ENCODE measurements at places on chromosomes 12 and 14.

- DNase-seq = no peak
Measured at GRCh38 chr12:4595881-4596280, 33.9 kb downstream of the DYRK4 start.

GRCh38 chr14:65934070-65934435 lies 521.5 kb downstream of the FUT8 start:
- DNase-seq = no peak

- no peak for DNase-seq
Measured at GRCh38 chr12:104314242-104314614, 10.7 kb downstream of the EID3 start.

DNA sequence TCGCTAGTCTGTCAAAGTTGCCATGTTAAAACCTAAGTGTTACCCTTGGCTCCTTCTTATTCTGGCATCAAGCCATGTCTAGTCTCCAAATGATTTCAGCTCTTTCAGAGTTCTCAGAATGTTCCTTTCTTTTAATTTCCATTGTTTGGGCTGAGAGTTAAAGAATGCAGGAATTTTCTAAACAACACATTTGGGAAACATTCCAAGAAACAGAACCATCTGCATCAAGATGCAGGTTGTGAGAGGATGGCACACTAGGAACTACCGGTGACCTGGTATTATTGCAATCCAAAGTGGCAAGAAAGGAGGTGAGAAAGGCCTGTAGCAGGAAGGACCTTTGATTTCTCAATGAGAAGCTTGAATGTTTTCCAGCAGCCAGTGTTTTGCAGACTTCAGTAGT lies 30.1 kb downstream of the SLC35F4 start:
- DNase-seq = no peak

DNA sequence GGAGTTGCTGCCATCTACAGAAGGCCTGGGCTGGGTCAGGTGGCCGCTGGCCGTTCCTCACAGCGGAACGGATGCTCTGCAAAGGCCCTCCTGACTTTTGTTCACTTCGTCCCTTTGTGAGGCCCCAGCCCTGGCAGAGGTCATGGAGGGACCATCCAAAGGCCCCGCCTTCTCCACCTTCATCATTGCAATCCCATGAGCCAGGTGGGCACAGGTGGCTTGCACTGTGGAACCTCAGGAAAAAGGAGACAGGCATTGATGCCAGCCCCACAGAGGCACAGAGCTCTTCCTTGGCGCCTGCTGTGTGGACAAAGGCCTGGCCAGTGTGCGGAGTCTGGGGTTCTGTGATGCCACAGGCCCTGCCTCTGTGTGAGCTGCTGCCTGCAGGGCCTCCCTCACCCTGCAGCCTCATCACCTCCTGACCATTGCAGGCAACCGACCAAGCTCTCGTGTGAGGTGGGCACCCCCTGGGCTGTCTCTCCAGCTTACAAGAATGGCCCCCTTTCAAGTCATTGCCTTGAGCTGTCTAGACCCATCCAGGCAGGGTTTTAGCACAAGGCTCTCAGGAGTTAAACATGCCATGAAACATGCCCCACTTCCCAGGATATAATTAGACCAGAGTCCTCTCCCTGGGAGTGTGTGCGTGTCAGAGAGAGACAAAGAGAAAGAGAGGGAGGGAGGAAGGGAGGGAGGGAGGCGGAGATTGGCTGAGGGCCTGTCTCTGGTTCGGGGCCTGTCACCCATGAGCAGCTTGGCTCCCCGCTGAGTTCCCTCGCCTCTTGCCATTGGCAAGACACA lies 19.3 kb downstream of the NFKBIA start:
- DNase-seq = peak; percentile 65

DNA sequence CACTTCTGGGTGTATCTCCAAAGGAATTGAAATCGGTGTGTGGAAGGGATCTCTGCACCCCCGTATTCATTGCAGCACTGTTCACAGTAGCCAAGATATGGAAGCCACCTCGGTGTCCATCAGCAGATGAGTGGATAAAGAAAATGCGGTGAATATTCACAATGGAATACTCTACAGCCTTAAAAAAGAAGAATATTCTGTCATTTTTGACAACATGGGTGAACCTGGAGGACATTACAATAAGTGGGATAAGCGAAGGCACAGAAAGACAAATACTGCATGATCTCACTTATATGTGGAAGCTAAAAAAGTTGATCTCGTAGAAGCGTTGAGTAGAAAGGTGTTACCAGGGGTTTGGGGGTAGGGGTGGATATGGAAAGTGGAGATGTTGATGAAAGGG lies 111.9 kb downstream of the BEGAIN start:
- no peak for DNase-seq

DNA sequence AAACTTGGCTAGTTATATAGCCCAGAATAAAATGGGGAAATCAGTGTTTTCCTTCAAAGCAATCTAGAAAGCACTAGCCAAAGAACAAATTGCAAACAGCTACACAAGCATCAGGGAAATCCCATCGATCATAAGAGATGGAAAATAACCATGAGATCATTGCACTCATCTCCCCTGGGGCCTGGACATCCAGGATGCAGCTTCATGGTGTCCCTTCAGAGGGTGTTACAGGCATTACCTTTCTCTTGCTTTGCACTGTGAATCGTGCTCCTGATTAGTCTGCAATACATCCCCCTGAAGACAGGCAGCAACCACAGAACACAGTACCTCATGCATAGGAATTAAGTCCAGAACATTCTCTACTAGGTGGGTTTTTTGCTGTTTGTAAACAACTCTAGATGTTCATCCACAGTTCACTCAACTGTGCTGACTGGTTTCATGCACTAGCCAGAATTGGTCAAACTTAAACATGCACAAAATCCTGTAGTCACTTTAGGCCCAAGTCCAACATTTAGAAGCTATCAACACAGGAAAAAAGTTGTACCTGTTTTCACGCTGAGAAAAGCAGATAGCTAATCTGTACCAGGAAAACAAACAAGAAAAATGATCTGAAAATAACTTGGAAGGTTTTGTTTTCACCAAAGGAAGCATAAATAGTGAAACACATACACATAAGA lies 120.1 kb downstream of the ZFP36L1 start:
- DNase-seq = no peak

- no peak for DNase-seq
Measured at GRCh38 chr12:50102131-50102531, 1.7 kb upstream of the GPD1 start.

DNA sequence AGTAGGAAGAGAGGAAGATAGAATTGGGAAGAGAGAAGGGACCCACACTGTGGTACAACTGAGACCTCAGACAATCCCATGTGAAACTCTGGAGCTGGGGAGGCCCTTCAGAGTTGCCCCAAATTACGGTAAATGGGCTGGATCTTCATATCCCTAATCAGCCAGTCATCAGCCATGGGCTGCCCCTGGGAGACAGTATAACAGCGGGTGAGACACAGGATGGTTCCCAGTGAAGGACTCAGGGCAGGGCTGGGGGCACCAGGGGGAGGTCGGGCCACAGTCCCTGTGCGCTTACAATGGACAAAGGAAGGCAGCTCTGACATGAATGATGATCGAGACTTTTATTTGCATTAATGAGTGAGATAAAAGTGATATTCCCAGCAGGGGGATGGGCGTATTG lies 74.2 kb upstream of the BDKRB2 start:
- no peak for DNase-seq

GRCh38 chr14:84482256-84483071 lies 1047.5 kb upstream of the FLRT2 start:
- DNase-seq = no peak

GRCh38 chr14:50541159-50541567 lies 8.8 kb upstream of the MAP4K5 start:
- no peak for DNase-seq

- no peak for DNase-seq
Measured at GRCh38 chr14:101704140-101704539, 57.4 kb upstream of the PPP2R5C start.

- no peak for DNase-seq
Measured at GRCh38 chr12:62481843-62482540, 15.4 kb downstream of the MON2 start.

GRCh38 chr12:100251917-100252316 lies 15.0 kb downstream of the DEPDC4 start:
- DNase-seq = peak; percentile 46

DNA sequence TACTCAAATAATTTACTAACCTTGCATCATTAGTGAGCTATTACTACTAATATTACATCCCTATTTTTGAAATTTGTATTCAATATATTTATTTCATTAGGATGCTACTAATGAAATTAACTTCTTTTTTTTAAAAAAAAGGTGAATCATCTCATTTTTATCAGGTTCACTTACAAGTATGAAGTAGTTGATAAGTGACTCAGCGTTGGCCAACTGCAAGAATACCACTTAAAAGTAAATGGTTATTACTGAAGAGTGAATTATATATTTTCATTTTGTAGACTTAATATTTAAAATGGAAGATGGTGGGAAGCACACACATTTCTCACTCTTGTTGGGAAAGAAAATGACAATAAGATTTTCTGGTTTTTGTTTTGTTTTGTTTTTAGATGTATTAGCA lies 19.6 kb downstream of the OR4N2 start:
- DNase-seq = no peak

DNA sequence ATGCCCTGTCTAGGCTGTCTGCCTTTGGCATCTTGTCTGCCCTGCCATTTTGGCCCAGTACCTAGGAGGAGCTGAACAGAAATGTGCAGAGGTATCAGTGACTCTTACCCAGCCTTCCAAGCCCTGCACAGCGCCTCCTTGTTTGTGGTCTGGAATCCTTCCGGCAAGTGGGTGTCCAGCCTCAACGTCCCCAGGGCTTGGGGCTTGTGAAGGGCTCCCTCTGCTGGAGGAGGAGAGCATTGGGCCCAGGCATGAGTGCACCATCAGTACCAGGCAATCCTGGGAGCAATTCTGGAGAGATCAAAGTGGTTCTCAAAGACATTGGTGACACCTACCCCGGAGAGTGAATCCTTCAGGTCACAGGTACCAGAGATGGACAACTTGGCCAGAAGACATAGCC lies 2.4 kb upstream of the TCL1B start:
- DNase-seq = no peak

All from left renal cortex interstitium (tissue), 4 donors.